ENCODE measurements at places on chromosomes 5 and 9. TPM values are rescaled to one million over a fixed set of nuclear protein-coding genes. Genes with fewer than 3 reads are reported as not detected.

Gene SHROOM1
- 19.4 TPM for polyA plus RNA-seq

Gene GHR
- 27.3 TPM for polyA plus RNA-seq

Gene LCN12
- 20.2 TPM for polyA plus RNA-seq

Gene LRRC19
- polyA plus RNA-seq: 19.4 TPM
